H1 (cell line): ENCODE measurements at places on chromosomes 2 and 18. TPM values are rescaled to one million over a fixed set of nuclear protein-coding genes. Genes with fewer than 3 reads are reported as not detected.

The CD8B gene
- polyA plus RNA-seq: 0.52 and 0.63 TPM in 2 replicates

The CYTIP gene
- polyA plus RNA-seq: 0.12 and 0.17 TPM in 2 replicates

The HOXD8 gene
- polyA plus RNA-seq: not detected in 2 replicates

The RESP18 gene
- 0.11 TPM in 1 of 2 replicates, not detected in the other for polyA plus RNA-seq

The UGT1A1 gene
- not detected in 2 replicates for polyA plus RNA-seq
